ENCODE measurements at places on chromosomes 3 and 15.
A peak's percentile ranks its signal among the peaks of the same experiment; 100 is the strongest.

DNA sequence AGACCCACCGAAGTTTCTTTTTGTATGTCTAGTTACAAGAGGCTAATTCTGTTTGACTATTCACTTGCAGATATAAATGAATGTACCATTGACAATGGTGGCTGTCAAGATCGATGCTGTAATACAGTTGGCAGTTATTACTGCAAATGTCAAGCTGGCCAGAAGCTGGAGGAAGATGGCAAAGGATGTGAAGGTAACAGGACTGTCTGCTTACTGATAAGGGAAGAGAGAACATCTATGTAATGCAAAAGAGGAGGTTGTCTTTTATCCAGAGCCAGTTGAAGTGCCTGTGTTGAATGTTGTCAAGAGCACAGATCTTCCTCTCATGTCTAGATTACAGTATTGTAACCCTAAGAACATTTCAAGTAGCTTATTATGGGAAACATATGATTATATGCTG lies 549.5 kb upstream of the GOLIM4 start:
- no peak for DNase-seq

DNA sequence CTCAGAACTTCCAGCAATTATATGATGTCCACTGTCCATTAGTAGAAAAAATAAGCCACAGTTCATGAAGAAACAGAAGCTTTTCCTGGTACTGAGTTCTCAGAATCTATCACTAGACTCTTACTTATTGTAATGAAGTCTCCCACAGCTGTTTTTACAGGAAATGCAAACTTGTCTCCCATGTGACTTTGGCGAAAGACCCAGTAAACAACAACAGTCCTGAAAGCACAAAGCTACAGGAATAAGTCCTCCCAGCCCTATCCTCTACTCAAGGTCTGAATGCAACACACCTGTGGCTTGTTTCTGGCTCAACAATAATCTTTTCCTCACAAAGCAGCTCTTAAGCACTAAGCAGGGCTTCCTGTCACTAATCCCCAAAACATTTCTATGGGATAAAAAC lies 55.9 kb downstream of the EOMES start:
- DNase-seq = no peak

DNA sequence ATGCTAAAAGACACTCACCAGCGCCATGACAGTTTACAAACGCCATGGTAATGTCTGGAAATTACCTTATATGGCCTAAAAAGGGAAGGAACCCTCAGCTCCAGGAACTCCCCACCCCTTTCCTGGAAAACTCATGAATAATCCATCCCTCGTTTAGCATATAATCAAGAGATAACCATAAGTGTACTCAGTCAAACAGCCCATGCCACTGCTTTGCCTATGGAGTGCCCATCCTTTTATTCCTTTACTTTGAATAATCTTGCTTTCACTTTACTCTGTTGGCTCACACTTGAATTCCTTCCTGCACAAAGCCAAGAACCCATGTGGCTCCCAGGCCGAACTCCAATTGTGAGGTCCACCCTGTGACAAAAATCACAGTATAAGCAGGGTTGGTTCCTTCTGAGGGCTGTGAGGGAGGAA lies 19.1 kb upstream of the FSTL1 start:
- DNase-seq = no peak

DNA sequence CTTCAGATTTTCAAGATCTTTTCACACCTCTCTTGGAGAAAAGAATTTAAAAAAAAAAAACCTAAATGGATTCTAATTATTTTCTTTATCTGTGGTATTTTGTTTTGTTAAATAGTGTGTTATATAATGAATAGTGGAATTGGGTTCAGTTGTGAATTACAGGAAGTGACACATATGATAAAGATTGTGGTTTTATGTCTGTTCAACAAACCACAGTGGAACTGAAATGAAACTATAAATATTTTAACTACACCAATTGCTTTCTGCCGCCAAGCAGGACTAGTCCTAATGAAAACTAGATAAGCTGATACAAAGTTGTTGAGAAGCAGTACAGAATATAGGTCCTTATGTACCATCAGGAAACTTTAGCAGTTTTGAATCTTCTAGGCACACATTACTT lies 121.6 kb downstream of the UBE2E2 start:
- DNase-seq = no peak

DNA sequence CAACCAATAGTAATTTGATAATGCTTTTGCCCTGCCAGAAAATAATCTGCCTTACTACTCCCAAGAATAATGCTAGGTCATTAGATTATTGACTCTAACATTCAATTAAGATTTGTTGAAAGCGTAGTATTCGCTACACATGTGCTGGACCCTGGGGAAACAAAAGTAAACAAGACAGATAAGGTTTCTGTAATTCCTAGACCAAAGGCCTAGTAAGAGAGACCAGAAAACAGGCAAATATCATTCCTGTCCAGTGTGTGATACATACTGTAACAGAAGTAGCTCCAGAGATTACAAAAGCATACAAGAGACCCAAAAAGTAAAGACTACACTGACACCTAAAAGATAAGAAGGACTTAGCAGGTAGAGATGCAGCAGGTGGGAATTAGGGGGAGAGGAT lies 60.8 kb downstream of the PLOD2 start:
- no peak for DNase-seq

DNA sequence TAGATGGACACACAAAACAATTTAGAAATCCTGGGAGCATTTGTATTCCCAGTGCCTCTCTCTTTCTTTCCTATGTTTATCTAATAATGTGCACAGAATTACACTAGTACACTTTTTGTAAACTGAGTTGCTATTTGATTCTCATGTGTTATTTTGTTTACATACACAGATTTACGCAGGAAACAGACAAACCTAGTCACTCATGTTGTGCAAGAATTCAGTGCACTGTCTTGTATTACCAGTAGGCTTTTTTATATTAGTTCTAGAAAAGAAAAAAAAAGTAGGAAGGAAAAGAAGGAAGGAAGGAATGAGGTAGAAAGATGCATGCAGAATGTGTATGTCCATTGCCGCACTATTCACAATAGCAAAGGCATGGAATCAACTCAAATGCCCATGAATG lies 257.4 kb downstream of the AGBL1 start:
- DNase-seq = no peak

DNA sequence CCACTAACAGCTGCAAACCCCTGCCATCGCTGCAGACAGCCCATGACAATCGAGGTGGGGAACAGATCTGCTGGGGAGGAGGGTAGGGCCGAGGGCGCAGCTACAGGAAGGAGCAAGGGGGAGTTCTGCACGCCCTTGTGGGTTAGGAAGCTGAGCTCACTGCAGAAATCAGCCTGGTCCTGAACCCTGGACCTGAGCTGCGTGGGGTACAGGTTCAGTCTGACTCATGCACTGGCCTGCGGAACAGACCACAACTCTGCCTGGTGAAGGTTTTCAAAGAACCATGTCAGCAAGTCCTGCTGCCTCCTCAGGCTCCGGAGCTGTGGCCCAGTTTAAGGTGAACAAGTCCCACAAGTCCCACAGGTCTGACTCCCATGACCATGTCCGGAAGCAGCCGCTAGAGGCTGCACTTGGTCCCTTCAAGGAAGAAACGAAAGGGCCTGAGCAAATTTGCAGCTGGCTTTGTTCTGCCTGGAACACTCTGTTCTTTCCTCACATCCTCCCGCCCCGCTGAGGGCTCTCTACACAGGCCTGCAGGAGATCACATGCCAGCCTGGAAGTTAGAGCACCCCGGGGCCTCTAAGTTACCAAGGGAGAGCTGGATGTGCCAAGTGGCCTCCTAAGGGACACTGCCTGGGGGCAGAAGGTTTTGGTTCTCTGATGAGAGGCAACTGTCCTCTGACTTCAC lies 49.4 kb upstream of the AKAP13 start:
- DNase-seq = no peak

DNA sequence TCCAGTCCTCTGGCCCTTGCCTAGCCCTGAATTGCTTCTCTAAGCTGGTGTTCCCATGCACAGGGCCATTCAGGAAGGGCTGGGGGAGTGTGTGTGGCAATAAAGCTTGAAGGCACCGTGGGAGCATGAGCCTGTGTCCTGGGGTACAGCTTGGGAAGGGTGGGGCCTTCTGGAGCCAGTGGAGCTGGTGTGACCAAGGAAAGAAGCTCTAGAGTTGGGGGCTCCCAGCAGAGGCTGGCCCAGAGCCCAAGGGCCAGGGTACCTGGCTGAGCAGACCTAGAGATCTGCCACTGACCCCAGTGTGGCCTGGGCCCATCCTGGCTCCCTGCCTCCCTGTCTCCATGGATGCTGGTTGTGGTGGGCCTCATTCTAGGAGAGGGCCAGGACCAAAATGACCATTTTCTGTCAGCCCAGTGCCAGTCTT lies 8.1 kb downstream of the ABTB1 start:
- no peak for DNase-seq

- DNase-seq = no peak
Observed at GRCh38 chr15:82850731-82851130, 41.3 kb downstream of the WHAMM start.

GRCh38 chr15:77384086-77384485 lies 35.8 kb downstream of the PEAK1 start:
- no peak for DNase-seq

DNA sequence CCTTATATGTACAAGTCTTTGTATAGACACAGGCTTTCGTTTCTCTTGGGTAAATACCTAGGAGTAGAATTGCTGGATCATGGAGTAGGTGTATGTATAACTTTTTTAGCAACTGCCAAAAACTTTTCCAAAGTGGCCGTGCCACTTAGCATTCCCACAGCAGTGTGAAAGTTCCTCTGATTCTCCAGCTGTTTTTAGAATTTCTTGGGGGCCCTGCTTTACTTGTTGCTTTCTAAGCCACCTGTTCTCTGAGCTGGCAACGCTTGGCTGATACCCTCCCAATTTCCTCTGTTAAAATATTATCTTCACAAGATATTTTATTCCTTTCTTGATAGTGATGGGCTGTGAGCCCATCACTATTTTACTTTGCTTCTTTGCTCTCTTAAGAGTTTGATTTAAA lies 19.2 kb downstream of the LIMD1 start:
- no peak for DNase-seq

GRCh38 chr15:84785053-84785452 lies 32.1 kb upstream of the ALPK3 start:
- DNase-seq = no peak

- DNase-seq = no peak
Observed at GRCh38 chr3:31210068-31210645, 315.7 kb upstream of the GADL1 start.

DNA sequence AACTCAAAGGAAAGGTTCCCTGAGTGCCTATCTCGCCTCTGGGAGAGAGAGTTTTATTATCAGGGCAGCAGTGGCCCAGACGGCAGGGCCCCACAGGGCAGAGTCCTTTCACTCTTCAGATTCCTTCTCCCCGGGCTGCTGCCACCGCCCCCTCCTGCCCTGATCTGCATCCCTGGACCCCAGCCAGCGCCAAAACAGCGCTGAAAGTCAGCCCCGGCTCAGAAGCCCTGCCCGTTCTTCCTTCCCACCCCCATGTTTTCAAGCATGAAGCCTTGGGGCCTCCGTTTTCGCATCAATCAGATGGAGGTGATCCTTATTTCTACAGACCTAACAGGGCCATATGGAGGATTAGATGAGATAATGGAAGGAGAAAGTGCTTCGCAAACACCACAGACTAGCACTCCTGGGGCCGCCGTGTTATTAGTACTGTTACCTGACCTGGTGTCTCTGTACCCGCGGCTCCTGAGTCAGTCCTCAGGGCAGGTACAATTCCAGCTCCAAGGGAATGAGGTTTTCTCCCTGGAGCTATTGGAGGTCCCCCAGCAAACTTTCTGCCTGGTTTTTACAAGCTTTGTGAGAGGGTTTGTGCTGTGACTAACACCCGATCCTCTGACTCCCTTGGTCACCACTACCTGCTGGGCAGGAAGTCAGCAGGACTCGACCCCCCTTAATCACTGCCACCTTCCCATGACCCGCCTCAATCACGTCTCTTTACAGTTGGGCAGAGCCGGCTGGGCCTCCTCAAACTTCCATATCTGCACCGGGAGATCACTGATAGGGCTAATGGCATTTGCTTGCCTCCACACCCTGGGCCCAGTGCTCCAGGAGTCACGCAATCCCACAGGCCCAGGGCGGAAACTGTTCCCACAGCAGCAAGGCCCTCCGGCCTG lies 39.5 kb upstream of the TSEN2 start:
- DNase-seq = peak; percentile 91

DNA sequence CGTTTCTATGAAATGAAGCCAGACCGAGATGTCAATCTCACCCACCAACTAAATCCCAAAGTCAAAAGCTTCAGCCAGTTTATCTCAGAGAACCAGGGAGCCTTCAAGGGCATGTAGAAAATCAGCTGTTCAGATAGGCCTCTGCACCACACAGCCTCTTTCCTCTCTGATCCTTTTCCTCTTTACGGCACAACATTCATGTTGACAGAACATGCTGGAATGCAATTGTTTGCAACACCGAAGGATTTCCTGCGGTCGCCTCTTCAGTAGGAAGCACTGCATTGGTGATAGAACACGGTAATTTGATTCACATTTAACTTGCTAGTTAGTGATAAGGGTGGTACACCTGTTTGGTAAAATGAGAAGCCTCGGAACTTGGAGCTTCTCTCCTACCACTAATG lies 41.9 kb upstream of the TRA2B start:
- no peak for DNase-seq

DNA sequence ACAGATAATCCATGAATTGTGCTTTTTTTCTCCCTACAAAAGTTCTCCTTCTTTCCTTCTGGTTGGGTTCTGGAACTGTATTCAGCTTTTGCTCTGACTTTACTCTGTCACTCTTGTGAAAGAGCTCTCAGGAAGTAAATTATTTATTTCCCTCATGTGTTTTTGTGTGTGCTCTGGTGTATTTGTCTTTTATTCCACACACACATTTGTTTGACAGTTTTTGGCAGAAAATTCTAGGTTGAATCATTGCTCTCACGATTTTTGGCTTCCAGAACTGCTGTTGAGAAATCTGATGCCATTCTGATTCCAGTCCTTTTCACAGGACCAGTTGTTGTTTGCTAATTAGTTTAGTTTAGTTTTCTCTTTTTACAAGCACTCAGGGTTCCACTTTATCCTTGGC lies 172.8 kb downstream of the PLCH1 start:
- DNase-seq = no peak

DNA sequence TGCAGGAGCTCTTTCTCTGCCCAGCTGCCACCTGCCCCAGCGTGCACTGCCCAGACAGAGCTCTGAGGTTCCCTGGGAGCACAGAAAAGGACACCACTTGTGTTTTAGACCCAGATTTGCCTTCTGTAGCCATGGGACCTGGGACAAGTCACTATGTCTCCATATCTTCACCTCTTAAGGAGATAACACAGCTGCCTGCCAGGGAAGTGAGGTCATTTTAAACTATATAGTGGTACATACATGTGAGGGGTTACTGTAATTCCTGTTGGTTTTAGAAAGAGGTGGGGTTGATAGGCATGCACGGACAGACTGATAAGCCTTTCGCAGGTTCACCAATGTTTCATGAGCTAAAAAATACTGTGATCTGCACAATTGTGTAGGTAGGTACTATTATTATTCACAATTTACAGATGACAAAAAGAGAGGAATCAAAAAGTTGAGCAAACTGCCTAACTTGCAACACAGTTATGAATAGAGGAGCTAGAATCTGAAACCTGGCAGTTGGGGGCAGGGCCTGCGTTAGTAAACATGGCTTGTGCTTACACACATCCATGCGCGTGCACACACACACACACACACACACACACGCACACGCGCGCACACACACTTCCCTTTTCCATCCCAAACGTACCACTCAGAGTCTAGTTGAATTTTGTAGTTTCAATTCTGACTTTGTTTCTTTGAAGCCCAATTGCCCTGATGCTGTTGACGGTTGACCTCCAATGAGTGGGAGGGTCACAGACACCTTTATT lies 193.6 kb downstream of the FAM43A start:
- no peak for DNase-seq

GRCh38 chr3:194844046-194844445 lies 158.4 kb downstream of the FAM43A start:
- no peak for DNase-seq

GRCh38 chr3:189766416-189766815 lies 135.2 kb downstream of the TP63 start:
- DNase-seq = no peak

Measured in H54 (cell line).